ENCODE measurements at places on chromosomes 3 and 15.

DNA sequence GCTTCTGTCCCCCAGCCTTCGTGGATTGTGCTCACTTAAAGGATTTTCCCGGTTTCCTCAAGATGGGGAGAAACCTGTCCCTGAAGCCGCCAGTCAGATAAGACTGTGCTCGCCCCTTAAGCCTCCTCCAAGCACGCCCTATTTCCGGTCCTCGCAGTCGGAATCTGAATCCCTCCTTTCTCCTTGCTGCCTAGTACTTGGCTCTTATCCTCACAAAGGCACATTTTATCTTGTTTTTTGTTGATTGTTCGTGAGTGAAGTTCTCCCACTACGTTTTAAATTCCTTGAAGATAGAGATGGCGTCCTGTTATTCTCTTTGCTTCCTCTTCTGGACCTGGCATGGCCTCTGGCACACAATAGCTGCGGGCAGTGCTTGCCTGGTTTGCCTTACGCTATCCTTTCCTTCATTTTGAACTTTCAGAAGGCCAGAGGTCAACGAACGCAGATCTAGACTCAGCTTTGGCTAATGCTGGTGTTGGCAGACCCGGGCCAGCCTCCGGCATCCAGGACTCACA lies 1.7 kb downstream of the CLDN11 start:
- DNase-seq: no peak

DNA sequence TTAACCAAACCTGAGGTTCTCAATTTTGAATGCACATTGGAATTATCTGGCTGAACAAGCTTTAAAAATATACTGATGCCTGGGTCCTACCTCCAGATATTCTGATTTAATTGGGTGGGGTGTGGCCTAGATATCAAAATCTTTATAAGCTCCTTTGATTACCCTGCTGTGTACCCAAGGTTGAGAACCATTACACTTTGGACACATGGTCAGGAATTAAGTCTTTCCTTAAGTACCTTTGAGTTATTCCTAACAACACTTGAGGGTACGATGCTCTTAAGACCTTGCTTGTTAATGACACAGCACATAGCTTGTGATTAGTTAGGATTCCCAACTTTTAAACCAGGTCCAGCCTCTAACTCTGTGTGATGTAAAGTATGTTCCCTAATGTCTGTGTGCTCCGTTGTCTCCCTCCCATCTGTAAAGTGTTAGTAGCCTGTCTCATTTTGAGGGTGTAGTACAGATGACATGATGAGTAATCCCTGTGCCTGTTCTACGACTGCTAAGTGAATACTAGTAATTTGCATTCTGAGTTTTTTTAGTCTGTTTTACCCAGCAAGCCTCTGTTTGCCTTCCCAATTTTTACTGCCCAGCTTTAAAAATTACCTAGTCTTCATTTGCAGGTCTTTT lies 154.9 kb downstream of the KLHL25 start:
- DNase-seq: peak; percentile 70

DNA sequence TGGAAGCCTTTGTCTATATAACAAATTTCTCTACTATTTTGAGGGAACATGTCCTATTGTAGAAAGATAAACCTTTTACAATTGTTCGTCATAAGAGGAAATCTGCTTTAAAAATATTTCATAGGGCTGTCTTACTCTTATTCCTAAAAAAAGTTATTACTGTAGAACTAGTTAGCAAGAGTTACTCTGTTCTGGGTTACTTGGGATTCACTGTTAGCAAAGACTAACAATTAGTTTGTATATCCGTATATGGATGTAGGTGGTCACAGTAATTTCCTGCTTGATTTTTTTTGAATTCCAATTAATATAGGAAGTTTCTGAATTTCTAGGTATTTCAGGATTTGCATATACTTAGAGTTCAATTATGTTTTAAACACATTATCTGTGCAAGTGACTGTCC lies 413.5 kb downstream of the RBMS3 start:
- no peak for DNase-seq

DNA sequence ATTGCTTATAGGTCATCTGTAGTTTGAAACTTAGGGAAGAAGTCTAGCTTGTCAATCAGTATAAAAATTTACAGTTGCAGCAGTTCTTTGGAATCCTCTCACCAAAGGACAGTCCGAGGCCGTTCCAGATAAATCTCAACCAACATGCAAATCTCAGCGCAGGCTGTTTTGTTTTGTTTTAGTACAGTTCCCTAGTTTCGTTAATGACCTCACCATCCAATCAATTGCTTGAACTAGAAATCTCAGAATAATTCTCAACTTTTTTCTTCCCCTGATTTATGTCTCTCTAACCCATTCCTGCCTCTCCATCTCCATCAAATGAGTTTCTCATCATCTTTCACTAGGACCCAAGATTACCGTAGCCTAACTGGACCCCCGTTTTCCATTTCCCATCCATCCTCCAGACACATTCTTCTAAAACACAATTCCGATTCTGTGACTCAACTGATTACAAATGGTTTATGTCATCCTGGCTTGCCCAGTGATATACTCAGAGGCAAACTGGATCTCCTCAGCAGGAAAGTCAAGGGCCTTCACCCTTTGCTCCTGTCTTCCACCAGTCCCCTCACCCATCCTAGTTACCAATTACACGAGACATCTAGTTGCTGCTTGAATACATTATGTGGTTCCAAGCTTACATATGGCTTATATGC lies 1.3 kb downstream of the SMCO1 start:
- DNase-seq: no peak

DNA sequence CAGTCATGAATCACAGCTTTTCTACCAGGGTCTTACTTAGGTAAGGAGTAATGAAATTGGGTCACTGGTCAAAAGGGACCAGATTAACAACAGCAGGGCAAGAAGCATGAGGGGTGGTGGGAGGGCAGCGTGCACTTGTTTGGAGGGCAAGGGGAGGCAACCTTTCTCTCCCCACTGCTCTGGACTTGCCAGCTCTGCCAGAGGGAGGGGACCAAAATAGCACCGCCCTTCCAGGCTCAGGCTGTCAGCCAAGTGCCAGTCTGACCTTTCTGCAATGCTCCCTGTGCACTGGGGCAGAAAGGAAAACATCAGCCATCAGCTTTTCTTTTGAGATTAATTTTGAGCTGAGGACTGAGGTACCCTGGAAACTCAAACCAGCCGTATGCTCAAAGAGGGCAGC lies 4.5 kb upstream of the ULK3 start:
- DNase-seq: no peak

DNA sequence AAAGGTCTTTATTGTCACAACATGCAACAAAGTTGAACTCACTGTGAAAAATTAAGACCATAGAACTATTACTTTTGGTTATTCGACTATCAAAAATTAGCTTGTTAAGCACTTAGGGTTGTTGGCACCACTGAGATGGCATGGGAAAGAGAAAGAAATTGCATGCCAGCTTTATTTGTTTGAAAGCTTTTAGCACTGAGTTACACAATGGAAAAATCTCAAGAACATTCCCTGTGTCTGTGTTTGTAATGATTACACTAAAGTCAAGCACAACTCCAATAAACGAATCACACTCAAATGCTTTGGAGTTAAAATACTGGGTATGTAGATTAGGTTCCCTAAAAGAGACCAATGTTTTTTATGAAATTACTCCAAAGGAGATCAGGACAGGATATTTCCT lies 158.6 kb upstream of the COL8A1 start:
- no peak for DNase-seq

DNA sequence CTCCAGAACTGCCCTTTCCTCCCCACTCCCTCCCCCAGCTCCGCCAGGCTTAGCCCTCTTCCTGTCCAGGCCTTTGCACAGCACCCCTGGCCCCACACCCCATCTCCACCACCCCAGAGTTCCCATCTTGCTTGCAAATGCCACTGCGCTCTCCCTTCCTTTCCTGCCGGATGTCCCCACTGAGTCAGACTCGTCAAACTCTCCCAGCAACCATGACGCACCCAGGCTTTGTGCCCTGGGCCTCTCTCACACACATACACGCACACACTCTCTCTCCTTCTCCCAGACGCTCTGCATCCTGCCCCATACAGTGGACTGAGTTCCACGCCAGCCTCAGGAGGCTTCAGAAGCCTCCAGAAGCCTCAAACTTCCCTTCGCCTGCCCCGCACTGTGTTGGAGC lies 2.8 kb upstream of the CCDC9B start:
- DNase-seq: peak; percentile 92

DNA sequence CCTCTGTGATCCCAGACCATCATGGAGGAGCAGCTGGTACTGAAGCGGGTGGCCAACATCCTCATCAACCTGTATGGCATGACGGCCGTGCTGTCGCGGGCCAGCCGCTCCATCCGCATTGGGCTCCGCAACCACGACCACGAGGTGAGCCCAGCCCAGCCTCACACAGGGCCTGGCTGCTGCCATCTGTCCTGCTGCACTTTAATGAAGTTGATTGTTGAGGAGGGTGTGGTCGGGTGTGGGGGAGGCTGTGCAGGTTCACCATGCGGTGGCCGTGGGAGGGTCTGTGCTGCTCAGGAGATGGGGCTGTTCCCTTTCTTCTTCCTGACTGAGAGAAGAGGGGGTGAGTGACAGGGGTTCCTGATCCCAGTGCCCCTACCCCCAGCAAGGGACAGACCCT lies 30.6 kb downstream of the ACAD9 start:
- DNase-seq: no peak

DNA sequence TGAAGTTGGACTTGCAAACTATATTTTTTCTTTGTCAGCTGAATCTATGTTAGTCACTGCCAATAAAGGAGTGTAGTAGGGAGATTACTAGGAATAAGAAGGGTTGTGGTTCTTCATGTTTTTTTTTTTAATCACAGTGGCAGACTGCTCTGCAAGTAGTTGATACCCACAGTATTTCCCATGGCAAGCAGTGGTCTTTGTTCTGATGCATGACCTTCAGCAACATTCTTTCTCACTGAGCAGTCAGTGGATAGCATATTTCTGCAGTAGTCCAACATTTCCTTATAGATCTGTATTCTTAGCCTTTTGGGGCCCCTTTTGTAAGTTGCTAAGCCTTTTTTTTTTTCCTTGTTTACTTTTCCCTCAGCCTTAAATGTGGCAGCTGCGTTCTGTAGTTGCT lies 151.1 kb downstream of the DOCK3 start:
- DNase-seq: peak; percentile 11

GRCh38 chr3:139537361-139537760 lies 2.2 kb downstream of the RBP1 start:
- DNase-seq: peak; percentile 84

GRCh38 chr15:82646250-82647044 lies 716 bp downstream of the CPEB1 start:
- DNase-seq: no peak

- no peak for DNase-seq
Measured at GRCh38 chr15:62793752-62794144, 248.8 kb upstream of the TPM1 start.
